ENCODE measurements at places on chromosomes 5 and 9.
A peak's percentile ranks its signal among the peaks of the same experiment; 100 is the strongest.

- DNase-seq = no peak
These were observed 68.2 kb downstream of the MELK start for GRCh38 chr9:36640771-36641381.

DNA sequence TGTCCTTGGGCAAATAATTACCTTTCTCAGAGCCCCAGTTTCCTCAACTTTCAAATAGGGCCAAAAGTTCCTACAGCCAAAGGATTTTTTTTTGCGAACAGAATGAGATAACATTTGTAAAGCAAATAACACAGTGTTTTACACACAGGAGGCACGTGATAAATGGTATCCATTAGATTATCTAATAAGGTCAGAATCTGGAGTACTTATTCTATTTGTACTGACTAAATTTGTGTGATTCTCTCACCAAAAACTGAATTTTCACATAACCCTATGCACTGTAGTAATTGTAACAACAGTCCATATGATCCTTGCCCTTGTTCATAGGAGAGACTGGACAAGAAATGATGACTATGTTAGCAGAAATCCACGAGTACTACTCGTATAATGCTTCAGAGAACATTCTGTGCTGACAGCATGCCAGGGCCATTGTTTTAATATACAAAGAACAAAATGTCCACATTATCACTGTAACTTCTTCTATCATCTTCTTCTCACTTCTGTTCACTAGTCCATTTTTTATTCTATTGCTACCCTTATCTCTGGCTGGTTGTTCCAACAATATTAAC lies 13.9 kb upstream of the FEM1C start:
- DNase-seq = peak; percentile 84

DNA sequence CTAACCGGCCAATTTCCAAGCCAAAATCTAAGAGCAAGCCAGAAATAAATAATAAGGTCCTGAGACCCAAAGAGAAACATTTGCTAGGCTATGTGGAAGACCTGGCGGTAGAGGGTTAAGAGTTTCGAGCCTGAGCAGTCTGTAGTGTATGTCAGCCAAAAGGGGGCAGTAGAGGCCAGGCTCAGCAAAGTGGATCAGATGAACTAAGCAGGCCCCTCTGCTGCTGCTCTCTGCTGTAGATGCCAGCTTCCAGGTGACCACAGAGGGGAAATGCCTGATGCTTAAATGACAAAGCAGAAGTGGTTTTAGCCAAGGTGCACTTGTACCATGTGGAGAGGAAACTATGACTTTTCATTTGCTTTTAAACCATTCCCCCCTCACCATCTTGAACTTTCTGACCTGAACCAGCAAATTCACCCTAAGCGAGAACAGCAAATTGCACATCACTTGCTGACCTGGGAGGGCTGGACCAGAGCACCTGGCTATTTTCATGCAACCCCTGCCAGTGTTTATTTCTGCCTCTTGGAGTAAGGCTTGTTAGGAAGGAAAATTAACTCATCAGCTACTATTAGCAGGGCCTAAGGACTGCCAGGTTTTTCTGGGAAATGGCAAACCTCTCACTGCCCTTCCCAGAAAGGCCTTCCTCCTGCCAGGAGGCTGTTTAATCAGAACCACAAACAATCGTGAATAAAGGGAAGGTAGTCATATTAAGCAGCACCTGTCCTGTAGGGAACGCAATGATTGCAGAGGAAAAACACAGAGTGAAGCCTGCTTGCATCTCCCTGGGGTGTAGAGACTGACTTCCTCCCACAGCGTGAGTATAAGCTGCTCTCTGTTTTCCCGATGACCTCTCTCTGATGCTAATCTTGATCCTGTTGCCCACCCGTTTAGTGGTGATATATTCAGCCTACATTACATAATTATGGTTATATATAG lies 818.2 kb downstream of the TLR4 start:
- peak; percentile 68 for DNase-seq

DNA sequence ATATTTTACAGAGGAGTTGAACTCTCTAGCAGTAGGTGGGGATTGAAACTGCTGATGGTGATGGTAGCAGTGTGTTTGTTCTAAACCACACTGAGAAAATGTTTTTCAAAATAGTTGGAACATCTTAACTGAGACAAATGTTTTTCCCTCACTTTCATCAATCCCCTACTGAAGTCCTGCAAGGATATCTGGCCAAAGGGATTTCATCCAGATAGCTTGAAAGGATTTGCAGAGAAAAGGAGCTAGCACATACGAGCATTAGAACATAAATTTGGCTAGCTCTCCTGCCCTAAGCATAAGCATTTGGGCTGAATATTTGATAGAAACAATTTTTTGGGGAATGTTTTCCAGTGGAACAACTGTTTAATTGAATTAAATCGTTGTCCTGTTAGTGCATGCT lies 153.9 kb downstream of the CDH9 start:
- DNase-seq = no peak

GRCh38 chr5:95178046-95178651 lies 106.7 kb downstream of the MCTP1 start:
- DNase-seq = no peak

DNA sequence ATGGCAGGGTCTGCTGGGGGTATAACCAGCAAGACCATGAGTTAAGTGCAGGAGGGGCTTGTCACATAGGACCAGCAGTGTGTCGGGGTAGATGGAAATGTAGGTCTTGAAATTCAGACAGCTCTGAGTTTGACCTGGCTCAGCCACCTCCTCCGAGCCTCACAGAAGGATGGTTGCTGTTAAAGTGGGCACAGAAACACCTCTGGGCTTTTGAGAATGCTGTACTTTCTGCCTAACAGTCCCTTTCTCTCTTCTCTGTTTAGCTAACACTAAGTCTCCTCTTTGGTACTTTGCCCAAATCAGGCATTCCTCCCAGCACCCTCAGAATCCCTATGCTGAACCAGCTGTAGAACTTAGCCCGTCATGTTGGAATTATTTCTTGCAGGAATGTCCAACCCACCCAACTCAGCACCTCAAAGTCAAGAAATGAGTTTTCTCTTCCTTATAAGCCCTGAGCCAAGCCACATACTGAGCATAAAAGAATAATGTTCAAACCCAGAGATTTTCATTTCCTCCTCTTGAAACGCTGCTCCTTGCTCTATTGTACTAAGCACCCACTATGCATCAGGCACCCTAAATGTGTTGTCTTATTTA lies 41.7 kb upstream of the MATR3 start:
- no peak for DNase-seq

GRCh38 chr9:123495731-123496130 lies 139.7 kb downstream of the CRB2 start:
- no peak for DNase-seq

GRCh38 chr5:138874771-138875551 lies at the start of gene LRRTM2:
LRRTM2 (minus strand) TSS chr5:138875335; CDS start chr5:138874911, 424 bp downstream.
- DNase-seq = no peak

DNA sequence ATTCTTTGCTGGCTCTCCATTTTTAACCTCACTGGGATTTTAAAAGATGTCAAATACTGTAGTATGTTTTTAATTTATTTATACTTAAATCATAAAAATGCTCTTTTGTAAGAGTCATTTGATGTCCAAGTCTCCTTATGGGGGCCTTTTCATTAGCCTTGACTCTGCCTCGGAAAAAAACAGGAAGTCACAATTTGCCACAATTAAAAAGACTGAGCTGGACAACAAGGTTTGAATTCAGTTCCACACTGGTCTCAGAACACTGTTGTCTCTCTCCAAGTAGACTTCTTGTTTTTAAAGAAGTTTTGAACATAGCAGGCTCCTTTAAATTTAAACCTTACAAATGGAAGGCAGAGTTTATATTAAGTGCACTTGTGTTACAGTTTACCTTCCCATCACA lies 444.2 kb downstream of the ACTL7B start:
- DNase-seq = no peak

GRCh38 chr9:19104515-19105282 lies 2.0 kb upstream of the HAUS6 start:
- DNase-seq = peak; percentile 39

GRCh38 chr5:14598225-14598624 lies 16.6 kb downstream of the OTULINL start:
- DNase-seq = no peak

DNA sequence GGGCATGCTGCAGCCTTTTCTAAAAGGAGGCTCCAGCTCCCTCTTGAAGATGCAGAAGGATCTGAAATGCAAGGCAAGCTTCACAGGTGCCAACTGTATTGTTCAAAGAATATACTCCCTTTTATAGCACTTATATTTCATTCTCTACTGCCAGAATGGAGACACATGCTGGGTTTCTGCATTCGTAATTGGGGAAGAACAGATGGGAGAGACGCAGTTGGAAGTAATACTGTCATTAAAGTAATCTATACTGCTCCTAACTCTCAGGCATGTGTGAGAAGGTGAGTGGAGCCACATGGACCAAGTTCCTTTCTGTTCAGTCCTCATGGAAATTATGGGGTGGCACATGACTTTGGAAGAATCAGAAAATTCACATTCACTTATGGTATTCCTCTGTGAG lies 226.4 kb downstream of the TRIM32 start:
- DNase-seq = no peak

GRCh38 chr5:141864371-141865370 lies 13.5 kb downstream of the PCDH1 start:
- no peak for DNase-seq

- peak; percentile 97 for DNase-seq
These were observed at the start of gene DYNC2I2 for GRCh38 chr9:128656416-128657343. DYNC2I2 (minus strand) TSS chr9:128656847; CDS start chr9:128656726, 121 bp downstream.

- DNase-seq = no peak
These were observed 60.6 kb downstream of the SHB start for GRCh38 chr9:38008168-38009034.

GRCh38 chr9:33082128-33082527 lies 5.7 kb upstream of the SMU1 start:
- no peak for DNase-seq

Measured in testis (tissue), 5 donors.